ENCODE measurements at places on chromosomes 1 and 21.

DNA sequence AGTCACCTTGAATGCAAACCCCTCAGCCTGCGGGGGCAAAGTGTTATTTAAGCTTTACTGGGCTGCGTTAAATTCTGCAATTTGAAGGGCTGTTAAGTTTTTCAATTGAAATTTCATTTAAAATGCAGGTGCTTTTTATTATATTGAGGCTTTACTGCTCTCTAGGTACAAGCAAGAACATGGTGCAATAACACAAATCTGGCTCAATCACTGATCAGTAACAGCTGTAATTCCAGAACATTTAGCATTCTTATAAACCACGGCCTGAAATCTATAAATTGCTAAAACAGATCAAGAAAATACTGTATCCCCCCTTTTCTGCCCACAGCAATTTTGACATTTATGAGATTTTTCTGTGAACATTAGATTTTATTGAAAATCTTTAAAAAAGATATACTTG is 322.8 kb downstream of the KCTD3 start:
- DNase-seq = no peak

DNA sequence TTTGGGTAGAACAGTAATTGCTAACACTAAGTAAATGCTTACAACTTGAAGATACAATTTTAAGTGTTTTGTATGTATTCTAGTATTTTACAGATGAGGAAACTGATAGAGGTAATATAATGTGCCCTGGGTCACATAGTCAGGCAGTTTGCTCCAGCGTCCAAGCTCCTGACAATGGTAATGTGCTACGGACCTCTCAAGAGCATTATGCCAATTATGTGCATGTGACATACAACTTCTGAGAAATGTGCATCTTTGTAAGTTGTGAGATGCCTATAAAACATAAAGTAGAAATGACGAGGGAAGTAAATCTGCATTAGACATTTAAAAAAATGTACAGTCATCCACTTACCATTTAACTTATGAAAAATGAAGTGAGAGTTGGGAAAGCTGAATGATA is 186.8 kb downstream of the LRRC7 start:
- no peak for DNase-seq

DNA sequence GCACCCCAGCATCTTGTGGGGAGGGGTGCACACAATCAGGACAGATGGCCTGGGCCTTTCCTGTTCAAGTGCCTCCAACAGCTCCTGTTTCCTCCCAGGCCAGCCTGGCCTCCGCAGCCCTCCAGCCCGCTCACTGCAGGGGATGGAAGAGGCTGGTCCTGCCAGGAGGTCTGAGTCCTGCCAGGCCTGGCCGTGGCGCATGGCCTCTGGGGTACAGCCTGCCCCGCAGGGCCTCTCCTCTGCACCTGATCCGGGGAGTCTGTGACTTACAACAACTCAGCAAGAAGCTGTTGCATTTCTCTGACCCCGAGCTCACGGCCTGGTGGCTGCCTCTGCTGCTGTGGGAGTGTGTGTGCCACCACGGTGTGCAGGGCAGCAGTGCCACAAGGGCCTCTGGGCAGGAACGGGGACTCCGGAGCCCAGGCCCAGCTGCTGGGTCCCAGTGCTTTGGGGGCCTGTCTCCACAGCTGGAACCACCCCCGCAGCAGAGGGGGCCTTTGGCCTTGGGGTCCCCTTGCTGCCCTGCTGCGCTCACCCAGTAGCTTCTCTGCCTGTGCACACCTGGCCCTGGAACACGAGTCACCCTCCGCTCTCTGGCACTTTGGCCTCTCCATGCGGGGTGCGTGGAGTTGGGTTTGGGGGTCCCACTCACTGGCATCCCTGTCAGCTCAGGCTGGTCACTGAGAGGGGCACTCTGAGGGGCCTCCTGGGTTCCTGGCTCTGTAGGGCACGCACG is 17.4 kb upstream of the LRRC3 start:
- no peak for DNase-seq

- DNase-seq = no peak
Observed at GRCh38 chr1:111768023-111768422, 12.3 kb downstream of the DDX20 start.

GRCh38 chr1:7019510-7019909 is 234.3 kb downstream of the CAMTA1 start:
- no peak for DNase-seq

GRCh38 chr1:244316407-244316806 is 135.3 kb downstream of the ADSS2 start:
- DNase-seq = no peak

DNA sequence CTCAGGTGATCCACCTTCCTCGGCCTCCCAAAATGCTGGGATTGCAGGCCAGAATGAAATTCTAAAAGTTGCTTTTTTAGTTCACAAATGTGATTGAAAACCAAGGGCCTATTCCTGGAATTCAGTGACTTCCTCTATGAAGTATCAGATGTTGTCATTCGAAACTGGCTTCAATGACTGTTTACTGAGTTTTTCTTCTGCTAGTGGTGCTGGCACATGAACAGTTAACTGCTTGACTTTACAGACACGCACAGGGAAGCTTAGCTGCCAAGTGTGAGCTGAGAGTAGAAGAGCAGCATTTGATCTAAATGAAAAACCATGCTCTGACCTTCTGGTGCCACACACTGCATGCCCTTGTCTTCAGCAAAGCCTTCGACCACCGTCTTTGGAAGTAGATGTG is 32.8 kb upstream of the AJAP1 start:
- DNase-seq = no peak

- DNase-seq = no peak
Observed at GRCh38 chr21:39661121-39661520, 48.4 kb downstream of the B3GALT5 start.

GRCh38 chr1:39947260-39947659 is 7.7 kb upstream of the MFSD2A start:
- no peak for DNase-seq

- DNase-seq = no peak
Observed at GRCh38 chr1:175363031-175363430, 170.5 kb upstream of the KIAA0040 start.

DNA sequence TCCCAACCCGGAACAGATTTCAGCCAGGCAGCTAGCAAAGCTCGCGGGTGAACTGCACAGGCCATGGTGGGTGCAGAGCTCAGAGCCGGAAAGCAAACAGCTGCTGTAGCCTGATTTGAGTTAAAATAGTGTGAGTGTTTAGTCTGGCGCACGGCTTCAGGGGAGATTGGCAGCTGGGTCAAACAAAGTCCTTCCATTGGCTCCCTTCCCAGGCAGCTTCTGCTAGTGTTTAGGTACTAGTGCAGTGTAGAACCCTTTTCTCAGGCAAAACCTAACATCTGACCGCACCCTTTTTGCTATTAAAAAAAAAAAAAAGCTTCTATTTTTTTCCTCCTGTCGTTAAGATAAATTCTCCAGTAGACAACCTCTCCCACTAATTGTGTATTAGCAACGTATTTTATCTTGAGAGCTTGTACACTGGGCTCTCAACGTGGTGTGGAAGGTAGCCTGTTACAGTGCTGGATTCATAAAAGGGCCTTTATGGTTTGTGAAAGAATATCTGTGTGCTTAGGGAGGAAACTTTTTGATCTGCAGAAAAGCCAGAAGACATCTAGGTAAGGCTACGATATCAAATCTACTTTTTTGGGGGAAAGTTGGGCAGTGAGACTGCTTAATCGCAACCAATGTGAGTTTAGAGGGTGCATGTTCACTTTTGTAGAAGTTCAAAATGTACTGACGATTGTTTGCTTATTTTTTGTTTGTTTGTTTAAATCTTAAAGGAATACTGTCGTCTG is 689.6 kb downstream of the USP25 start:
- DNase-seq = no peak

DNA sequence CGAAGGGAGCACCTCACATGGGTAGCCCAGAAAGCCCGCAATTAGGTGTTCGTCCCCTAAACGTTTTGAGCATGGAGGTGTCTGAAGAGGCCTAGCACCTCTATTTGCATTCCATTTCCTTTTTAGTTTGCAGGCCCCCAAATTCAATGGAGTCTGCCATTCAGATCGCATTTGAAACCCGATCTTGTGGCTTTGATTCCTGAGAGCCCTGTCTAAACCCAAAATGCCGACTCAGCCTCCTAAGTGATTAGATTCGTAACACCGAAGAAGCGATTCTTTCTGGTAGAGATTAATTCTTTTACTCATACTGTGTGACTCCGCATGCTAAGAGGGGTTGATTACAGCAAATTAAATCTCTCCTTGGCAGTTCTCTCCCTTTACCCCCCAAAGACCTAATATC is 415.2 kb upstream of the KAZN start:
- no peak for DNase-seq

DNA sequence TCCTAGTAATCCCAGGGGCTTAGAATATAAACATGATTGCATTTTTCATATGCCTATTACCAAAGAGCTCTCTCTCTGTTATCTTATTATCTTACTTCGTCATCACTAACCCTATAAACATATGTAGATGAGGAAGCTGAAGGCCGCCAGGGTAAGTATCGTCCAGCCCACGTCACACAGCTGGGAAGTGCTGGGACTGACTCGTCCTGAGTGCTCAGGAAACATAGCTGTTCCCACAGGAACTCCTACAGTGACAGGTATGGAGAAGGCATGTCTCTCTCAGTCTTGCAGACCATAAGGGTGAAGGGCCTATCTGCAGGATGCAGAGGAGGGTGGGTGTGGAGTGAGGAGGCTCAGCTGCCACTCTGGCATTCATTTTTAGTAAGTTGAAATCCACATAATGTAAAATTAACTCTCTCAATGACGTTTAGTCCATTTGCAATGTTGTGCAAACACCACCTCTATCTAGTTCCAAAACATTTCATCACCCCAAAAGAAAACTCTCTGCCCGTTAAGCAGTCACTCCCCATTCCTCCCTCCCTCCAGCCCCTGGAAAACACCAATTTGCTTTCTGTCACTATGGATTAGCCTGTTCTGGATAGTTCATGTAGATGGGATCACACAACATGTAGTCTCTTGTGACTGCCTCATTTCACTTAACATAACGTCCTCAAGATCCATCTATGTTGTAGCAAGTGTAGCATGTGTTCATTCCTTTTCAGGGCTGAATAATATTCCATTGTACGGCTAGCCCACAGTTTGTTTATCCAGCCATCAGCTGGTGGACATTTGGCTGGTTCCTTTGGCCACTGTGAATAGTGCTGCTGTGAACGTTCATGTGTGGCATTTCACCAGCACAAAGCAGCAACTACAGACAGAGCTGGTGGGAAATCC is 68.3 kb downstream of the TCP10L start:
- no peak for DNase-seq

DNA sequence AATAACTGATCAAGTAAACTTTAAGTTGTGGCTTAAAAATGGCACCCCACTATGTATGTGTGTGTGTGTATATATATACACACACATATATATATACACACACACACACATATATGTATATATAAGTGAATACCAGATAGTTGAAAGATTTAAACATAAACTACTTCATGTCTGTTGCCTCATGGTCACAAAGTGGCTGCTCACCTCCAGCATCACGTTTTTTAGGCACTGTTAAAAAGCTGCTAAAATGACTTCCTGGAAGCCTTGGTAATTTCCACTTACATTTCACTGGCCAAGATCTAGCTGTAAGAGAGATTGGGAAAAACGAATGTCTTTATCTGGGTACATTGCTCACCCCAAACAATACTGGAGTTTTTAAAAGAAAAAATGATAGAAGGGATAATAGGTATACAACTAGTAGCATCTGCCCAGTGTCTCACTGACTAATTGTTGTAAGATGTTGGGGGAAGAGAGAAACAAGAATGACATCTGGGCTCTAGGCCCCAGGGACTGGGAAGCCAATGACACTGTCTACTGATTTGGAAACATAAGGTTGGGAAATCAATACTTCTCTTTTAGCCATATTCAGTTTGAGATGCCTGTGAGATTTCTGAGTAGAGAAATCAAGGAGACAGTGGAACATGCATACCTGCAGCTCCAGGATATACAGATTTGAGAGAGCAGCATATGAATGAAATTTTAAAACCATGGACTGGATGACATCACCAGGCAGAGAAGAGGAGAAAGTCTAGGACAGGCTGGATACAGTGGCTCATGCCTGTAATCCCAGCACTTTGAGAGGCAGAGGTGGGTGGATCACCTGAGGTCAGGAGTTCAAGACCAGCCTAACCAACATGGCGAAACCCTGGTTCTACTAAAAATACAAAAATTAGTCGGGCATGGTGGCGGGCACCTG is 42.8 kb downstream of the CLDN14 start:
- DNase-seq = no peak

DNA sequence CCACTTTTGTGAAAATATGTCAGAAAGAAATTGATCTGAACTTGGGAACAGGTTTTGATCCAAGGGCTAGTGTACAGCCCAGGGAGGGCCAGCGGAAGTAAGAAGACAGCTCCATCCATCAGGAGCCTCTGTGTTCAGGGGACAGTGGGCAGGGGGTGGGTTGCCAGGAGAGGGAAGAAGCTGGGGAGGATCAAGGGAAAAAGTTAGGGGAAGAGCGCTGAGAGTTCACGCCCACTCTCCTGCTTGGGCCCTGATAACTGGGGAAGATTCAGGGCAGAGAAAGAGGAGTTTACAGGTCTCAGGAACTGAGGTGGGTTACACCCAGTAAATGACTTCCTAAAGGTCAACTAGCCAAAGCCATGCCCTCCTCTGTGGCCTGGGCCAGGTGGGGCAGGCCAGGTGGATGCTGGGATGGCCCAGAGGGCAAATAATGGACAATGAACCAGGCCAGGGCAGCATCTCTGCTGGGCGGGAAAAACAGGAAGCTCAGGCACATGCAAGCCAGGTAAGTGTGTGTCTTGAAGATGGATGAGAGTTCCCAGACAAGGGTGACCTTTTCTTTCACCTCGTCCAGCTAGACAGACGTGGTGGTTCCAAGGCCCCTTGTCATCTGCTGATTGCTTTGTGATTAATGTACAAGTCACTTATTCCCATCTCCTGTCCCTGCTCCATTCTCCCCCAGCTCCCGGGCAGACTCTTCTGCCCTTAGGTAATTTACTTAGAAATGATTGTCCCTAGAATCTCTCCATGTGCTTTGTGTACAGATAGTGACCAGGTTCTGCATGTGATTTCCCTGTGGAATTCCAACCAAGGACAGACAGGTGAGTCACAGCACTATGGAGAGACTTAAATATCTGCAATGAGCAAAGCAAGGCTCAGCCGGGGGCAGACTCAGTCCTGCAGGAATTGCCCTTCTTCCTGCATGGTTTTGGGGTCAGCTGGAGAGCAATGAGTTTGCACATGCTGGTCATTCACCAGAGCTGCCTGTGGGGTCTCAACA is 57.0 kb downstream of the MDM4 start:
- no peak for DNase-seq

Measured in activated CD8-positive, alpha-beta memory T cell treated with anti-CD3 and anti-CD28 coated beads for 48 hours (primary cell).